Fibroblast of upper back skin (primary cell): ENCODE measurements at places on chromosomes 1 and 21.

GRCh38 chr1:90714521-90714951 is 2.6 kb downstream of the BARHL2 start:
- no peak for DNase-seq

DNA sequence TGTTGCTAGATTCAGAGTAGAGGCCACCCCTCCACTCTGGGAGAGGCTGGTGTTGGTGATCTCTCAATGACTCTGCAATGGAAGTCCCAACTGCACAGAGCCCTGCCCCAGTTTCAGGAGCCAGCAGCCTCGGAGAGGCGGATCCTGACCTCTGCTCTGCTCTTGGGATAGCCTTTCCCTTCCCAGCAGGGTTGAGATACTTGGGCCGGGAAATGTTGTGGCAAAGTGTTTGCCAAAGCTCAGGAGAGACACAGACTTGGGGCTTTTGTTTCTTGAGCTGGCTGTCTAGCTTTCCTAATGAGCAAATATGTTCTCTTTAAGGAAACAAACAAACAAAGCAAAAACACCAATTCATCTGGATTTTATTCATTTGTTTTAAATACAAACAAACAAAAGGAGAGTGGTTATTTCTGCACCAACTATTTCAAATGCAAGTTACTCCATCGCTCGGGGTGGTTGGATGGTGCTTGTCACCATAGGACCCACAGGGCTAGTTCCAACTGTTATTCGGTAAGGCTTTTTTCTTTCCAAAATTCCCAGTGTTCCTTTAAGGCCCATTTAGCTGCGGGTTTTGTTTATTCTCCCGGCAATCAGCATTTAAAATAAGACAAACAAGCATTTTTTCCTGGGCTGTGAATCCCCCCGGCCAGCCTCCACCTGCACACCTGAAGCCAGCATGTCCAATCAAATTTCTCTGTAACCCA is 193.9 kb upstream of the LMO4 start:
- no peak for DNase-seq

- peak; percentile 98 for DNase-seq
These were observed 131.3 kb downstream of the TOMM20 start for GRCh38 chr1:234997201-234997895.

GRCh38 chr1:2003541-2004131 is at the start of gene CFAP74:
Gene CFAP74 (minus strand): TSS chr1:2003786. CDS start chr1:1990956, 12,830 bp downstream.
- DNase-seq, result peak; percentile 12

GRCh38 chr1:115865704-115866380 is 24.9 kb upstream of the NHLH2 start:
- peak; percentile 19 for DNase-seq

DNA sequence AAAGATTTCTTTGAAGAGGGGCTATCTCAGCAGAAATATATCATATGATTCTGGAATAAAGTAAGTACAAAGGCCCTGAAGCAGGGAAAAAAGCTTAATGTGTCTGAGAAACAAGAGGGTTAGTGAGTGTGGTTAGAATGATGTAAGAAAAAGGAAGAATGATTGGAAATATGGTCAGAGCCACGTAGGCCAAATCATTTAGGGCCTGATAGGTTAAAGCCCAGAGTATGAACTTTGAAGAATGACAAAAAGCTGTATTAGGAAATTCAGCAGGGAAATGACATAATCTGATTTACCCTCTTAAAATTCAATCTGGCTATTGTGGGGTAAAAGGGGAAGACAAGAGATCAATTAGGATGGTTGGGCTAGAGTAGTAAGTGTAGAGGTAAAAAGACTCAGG is 69.0 kb upstream of the MUTYH start:
- DNase-seq, result peak; percentile 3

- peak; percentile 18 for DNase-seq
These were observed 319.1 kb downstream of the GPATCH2 start for GRCh38 chr1:217311766-217312165.

- peak; percentile 36 for DNase-seq
These were observed 8.3 kb downstream of the LIN28A start for GRCh38 chr1:26418865-26419349.
